ENCODE measurements at places on chromosomes 6 and 20.

- DNase-seq, result no peak
Measured at GRCh38 chr6:87671555-87672029, 30.4 kb downstream of the AKIRIN2 start.

GRCh38 chr6:157137501-157137900 is 185.8 kb downstream of the TMEM242 start:
- DNase-seq, result no peak

DNA sequence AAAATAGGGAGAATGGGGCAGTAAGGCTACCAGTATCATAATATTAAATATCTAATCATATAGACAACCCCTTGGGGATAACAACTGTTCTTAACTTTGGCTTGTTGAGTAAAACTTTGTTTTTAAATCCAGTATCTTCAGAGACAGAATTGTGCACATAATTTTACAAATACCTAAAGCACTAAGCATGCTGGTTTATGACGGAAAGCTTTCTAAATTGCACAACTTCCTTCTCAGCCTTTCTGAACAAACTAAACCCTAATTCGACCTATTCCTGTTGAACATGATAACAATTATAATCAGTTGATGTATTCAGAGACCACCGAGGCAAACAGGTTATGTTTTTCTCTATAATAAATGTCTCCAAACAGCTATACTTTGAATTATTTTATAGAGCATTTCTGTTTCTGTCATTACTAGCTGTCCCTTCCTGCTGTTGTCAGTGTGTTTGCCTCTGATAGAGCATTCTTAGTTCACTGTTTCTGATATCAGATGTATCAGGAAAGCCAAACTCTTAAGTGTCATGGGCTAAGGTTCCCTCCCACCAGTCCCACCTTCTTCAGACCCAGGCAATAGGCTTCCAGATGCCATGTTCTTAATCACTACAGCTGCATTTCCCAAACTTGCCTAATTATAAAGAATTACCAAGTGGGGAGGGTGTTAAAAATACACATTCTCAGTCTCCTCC is 8.7 kb downstream of the ZHX3 start:
- no peak for DNase-seq

GRCh38 chr20:1845163-1845523 is 50.1 kb upstream of the SIRPA start:
- no peak for DNase-seq

- no peak for DNase-seq
Measured at GRCh38 chr6:21091411-21091810, 502.1 kb upstream of the SOX4 start.

DNA sequence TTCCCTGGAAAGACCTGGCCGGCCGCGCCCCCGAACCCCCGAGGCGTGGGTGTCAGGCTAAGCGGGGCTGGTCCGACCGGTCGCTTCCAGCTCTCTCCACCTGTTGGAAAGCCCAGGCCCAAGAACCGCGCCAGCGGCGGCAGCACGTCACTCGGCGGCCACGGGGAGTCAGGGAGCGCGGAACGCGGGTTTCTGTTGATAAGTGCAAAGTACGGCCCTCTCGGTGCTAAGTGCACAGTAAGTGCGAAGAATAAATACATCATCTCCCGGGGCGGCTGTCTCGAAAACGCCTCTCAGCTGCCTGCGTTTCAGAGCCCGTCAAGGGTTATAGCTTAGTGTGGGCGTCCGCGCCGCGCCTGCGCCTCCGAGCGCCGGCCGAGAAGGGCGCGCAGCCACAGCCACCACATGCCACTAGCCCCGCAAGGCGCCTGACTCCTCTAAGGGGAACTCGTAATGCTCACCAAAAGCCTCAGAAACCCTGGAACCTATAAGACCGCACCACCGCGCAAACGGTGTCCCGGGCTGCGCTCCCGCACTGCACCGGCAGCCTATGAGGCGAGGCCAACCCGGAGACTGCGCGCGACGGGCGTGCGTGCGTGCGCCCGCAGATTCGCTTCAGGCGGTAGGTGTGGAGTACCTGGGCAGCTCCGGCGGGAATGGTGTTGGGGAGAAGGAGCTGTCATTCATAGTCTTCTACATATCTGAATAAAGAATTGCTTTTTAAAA is 9.2 kb upstream of the TBX18 start:
- DNase-seq, result peak; percentile 46

DNA sequence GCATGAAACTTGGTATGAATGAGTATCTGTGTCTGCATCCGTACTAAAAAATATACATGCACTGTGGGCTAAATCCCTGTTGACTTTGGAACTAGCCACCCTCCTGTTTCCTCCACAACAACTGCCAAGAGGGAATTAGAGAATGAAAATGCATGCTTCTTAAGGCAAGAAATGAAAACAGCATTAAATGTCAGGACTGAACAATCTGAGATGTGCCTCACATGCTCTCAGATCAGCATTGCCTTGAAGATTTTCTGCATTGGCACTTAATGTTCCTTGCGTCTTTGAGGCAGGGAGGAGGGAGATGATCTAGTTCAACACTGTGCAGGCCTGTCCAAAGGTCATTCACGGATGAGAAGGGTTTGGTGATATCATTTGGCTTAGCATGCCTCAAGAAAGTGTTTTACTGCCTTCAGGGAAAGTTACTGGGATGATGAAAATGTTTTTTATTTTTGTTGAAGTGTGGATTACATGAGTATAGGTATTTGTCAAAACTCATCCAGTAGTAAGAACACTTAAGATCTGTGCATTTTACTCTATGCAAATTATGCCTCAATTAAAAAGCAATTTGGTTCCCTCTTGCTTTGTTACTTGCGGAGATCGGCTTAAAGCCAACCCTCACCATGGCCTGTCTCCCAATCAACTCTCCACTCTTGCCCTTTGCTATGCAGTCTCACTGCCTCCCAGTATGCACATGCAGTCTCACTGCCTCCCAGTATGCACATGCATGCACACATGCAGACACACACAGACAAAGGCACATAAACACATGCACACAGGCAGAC is 47.5 kb upstream of the RIN2 start:
- no peak for DNase-seq

- no peak for DNase-seq
Measured at GRCh38 chr6:139439349-139439748, 64.9 kb upstream of the CITED2 start.

DNA sequence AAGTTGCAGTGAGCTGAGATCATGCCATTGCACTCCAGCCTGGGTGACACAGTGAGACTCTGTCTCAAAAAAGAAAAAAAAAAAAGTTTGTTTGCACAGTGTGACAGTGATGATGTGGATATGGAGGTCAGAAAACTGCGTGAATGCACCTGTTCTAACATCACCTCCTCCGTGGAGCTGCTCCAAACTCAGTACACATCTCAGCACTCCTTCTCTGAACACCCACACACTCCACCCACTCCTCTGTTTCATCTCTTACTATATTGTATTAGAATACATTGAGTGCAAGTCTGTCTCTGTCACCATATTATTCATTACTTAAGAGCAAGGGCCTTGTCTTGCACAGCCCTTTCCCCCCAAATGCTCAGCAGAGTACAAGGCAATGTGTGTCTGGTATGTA is 51.5 kb upstream of the ENPP4 start:
- no peak for DNase-seq

- no peak for DNase-seq
Measured at GRCh38 chr6:54665278-54665677, 181.3 kb upstream of the FAM83B start.

- peak; percentile 49 for DNase-seq
Measured at GRCh38 chr20:22453244-22454080, 130.9 kb downstream of the FOXA2 start.

DNA sequence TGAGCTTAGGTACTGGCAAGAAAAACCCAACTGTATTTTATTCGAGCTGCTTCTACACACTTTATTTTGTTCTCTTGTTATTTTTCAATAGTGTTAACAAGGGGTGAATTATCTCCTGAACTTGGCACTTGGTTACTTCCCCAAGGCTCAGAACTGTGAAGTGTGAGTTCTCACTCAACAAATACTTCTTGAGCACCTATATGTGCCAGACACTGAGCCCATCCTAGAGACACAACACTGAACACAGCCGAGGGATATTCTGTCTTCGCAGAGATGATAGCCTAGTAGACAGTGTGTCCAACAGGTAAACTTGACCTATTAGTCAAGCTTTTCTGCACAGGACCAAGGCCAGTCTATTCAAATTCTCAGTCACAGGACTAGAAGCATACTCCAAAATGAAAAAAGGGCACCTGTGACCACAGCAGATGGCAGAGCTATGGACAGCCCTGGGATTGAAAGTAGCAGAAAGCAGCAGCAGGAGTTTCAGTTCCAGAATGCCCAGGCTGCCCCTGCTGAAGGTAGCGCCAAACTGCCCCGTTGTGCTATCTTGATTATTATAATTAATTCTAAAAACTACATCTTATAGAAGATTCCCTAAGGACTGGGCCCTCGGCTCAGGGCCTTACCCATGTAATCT is 77.8 kb upstream of the TAB2 start:
- DNase-seq, result no peak

DNA sequence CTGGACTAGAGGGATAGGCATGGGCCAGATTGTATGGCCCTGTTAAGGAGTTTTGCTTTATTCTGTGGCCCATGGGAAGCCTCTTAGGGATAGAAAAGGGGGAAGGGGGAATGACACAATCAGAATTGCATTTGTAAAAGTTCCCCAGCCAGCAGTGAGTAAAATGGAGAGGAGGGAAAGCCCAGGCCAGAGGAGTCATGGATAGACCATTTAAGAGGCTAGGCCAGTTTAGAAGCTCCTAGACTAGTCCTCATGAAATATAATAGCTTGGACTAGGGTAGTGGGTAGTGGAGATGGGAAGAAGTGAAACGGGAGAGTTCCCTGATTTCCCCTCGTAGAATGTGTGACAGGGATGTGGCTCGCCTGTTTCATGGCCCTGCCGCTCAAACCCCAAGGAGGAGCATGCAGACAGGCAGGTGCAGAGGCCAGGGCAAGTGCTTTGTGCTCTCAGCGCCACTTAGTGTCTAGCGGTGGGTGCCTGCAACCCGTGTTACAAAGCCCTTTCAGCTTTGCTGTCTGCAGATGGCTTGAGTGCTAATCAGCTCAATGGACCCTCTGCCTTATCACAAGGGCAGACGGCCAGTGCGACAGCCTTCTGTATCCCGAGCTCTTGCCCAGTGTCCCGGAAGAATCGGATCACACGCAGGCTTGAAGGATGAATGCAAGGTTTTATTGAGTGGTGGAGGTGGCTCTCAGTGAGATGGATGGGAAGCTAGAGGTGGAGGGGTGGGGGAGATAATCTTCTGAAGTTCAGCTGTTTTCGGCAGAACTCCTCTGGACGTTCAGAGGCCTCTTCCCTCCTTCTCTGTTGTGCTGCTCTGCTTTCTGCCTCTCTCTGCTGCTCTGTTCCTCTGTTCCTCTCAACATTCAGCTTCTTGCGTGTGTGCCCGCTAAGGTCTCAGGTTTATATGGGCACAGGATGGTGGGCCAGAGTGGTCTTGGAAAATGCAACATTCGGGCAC is 141.1 kb downstream of the CEP57L1 start:
- DNase-seq, result no peak

DNA sequence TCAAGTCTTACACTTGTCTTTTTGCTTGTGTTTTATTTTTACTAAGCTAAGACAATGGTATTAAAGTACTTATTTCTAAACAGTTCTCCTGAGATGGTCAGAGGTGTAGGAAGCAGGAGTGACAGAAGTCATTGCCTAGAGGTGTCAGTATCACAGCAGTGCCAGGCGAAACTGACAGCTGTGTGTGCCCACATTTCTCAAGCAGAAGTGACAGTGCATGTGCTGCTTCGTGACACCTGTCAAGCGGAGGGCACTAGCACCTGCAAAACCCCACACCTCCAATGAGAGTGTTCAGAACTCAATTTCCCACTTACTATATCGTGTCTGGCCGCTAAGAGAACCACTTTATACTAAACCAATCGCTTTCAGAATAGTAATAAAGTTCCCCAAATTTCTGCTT is 82.8 kb downstream of the SLC23A2 start:
- no peak for DNase-seq

DNA sequence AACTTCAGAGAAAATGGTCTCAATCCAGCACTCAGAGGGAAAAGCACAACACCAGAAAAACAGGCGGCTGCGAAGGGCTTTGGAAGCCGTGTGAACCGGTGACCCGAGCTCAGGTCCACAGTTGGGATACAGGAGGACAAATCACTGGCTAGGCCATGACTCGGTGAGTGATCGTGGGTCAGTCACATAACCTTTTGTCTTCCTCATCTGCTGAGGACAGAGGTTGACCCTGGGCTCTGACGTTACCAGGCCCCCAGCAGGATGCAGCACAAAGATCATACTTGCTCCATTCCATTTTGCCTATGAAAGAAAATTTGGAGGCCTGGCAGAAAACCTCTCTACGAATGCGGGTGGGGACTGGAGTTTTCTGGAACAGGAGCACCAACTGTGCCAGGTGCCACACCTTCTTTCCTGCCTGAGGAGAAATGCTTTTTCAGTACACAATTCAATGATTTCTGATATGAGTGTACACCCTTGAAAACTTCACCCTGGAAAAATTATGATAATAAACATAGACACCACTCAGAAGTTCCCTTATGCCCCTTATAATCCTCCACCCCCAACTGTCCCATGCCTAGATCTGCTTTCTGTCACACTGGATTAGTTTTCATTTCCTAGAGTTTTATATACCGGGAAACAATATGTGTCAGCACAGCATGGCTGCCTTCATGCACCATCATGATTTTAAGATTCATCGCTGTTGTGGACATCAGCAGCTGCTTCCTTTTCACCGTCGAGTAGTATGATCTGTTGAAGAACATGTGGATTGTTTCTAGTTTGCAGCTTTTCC is 85.3 kb upstream of the RALGAPA2 start:
- DNase-seq, result no peak

GRCh38 chr6:72248621-72249020 is 362.3 kb downstream of the RIMS1 start:
- no peak for DNase-seq

DNA sequence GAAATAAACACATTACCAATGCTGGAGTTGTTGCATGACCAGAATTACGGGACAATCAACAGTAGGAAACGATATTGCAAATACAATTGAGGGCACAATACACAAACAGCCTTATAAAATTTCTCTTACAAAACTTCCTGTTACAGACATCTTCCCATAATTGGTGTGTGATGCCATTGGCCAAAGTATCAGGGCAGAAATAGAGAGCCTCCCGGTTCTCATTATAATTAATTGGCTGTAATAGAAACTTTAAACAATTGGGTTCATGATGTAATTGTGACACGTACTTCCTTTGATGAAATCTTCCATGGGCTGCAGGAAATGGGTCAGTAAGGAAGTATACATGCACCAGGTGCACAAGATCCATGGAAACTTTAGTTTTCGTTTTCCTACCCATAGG is 40.3 kb upstream of the RALGAPA2 start:
- DNase-seq, result no peak

- DNase-seq, result no peak
Measured at GRCh38 chr20:55417836-55418235, 587.5 kb downstream of the CBLN4 start.

- no peak for DNase-seq
Measured at GRCh38 chr20:41176711-41177552, 39.6 kb downstream of the PLCG1 start.

GRCh38 chr6:36139991-36140710 is 9.8 kb downstream of the MAPK13 start:
- peak; percentile 1 for DNase-seq

GRCh38 chr6:43203029-43203717 is 21.2 kb downstream of the CUL9 start:
- DNase-seq, result no peak

- peak; percentile 39 for DNase-seq
Measured at GRCh38 chr6:134446218-134446848, 128.4 kb upstream of the SGK1 start.

- no peak for DNase-seq
Measured at GRCh38 chr6:169963581-169964297, 212.3 kb downstream of the ERMARD start.

Measured in GM03348 (cell line).